Stimulated activated CD4-positive, alpha-beta T cell treated with anti-CD3 and anti-CD28 coated beads, Interleukin-15, amount 100 ng/mL, for 24 hours (primary cell): ENCODE measurements at places on chromosomes 3 and 15.

DNA sequence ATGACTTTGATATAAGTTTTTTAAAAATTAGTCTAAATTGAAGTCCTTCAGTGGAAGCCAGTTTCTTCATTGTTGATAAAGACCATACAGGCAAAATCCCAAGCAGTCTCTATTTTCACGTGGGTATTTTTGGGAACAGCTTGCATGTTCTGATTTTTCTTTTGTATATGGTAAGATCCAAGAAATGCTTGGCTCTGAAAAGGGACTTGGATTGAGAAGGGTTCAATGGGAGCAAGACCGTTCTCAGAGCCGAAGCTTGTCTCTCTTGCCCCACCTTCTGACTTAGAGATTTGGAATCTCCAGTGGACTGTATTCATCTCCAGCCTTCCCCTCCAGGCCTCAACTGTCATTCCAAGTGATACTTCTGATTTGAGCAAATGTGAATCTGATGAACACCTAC, 175.5 kb downstream of the CHDH start:
- no peak for DNase-seq

- DNase-seq = no peak
These were observed 30.8 kb downstream of the NRROS start for GRCh38 chr3:196670339-196670738.

GRCh38 chr3:89104499-89104898, 2.9 kb upstream of the EPHA3 start:
- no peak for DNase-seq

GRCh38 chr15:62324382-62324781, 159.3 kb upstream of the C2CD4B start:
- no peak for DNase-seq

DNA sequence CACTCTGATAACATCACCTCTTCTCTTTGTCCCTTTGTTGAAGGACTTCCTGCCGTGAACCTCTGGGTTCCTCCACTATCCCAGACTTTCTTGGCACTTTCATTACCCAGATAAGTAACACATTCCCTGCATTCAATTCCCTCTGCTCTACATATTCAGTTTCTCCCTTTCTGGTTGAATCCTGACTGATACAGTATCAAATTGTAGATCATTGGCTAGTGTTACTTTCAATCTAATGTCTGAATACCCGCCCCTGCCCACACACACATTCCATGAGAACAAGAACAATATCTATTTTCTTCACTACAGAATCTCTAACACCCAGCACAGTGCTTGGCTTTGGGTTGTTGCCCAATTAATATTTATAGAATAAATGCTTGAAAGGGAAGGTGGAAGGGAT, 163.5 kb downstream of the ABHD5 start:
- no peak for DNase-seq

DNA sequence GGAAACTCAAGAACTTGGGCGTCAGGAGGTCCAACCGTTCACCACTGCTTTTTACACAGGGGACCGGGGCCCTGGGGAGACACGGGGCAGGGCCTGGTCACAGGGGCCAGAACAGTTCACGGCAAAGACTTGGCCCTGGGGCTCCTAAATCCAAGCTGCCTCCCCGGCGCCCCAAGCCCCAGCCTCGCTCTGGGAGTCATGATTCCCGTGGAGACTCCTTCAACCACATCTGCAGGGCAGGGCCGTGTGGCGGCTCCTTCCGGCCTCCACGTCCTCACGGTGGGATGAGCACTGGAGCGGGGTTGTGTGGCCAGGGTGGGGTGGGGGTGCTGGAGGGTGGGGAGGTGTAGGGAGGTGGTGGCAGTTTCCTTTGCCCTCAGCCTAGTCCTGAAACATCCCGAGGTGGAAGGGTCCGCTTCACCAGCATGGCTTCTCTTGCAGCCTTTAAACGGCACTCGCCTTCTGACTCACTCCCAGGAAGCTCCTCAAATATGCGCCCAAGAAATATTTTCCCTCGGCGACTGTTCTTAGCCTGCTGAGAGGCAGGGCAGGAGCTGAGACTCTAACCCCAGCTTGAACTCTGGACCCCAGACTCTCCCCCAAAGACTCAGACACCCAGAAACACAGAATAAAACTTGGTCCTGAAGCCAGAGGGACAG, 1.8 kb downstream of the MUC4 start:
- DNase-seq = no peak

DNA sequence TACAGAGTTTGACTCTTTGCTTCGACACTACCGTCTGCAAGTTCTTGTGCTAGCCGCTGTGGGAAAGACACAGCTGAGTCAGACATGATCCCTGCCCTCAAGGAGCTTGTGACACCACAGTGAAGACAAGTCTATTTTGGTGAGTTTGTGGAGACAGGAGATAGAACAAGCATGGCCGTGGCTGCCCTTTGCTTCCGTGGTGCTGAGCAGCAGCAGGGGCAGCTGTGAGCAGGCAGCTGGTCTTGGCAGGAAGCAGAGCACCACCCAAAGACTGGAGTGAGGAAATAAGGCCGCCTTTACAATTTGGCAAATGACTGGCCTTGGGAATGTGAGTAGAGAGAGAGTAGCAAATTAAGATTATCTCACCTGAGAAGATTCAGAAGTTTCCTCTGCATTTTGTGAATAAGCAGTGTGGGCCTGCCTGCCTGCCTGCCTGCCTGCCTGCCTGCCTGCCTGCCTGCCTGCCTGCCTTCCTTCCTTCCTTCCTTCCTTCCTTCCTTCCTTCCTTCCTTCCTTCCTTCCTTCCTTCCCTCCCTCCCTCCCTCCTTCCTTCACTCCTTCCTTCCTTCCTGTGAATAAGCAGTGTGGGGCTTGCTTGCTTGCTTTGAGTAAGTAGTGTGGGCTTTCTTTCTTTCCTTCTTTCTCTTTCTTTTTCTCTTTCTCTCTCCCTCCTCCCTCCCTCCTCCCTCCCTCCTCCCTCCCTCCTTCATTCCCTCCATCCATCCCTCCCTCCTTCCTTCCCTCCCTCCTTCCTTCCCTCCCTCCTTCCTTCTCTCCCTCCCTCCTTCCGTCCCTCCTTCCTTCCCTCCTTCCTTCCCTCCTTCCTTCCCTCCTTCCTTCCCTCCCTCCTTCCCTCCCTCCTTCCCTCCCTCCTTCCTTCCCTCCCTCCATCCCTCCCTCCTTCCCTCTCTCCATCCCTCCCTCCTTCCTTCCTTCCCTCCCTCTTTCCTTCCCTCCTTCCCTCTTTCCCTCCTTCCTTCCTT, 1.6 kb upstream of the GCNT3 start:
- DNase-seq = no peak

GRCh38 chr3:24027946-24028345, 82.9 kb downstream of the NR1D2 start:
- no peak for DNase-seq

DNA sequence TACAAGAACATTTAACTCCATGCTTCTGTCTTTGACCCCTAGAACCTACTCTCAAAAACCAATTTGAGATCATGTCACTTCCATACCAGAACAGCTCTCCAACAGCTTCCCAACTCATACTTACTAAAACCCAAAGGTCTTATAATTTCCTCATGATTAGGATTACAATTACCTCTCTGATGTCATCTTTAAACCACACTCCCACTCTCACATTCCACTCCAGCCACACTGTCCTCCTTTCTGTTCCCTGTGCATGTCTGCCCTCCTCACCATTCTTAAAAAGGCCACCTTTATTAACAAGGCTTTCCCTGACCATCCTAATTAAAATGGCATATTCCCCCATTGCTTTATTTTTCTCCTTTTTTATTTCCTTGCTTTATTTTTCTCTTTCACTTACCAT, 18.9 kb downstream of the PHC3 start:
- no peak for DNase-seq
